Frontal cortex (tissue), 4 donors: ENCODE measurements at places on chromosomes 1 and 21.

DNA sequence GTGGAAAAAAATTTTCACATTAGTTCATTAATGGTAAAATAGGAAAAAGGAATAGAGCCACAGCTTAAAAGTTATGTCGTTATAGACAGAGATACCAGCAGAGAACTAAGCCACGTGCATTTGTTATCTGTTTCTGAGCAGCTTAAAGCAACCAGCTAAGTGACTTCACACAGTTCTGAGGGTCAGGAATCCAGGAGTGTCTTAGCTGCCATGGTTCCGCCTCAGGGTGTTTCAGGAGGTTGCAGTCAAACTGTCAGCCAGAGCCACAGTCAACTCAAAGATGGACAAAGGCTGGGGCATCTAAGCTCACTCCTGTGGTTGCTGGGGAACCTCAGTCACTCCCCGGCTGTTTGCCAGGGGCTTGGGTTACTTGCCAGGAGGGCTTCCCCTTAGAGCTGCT lies 515.8 kb downstream of the SMYD3 start:
- DNase-seq: no peak

DNA sequence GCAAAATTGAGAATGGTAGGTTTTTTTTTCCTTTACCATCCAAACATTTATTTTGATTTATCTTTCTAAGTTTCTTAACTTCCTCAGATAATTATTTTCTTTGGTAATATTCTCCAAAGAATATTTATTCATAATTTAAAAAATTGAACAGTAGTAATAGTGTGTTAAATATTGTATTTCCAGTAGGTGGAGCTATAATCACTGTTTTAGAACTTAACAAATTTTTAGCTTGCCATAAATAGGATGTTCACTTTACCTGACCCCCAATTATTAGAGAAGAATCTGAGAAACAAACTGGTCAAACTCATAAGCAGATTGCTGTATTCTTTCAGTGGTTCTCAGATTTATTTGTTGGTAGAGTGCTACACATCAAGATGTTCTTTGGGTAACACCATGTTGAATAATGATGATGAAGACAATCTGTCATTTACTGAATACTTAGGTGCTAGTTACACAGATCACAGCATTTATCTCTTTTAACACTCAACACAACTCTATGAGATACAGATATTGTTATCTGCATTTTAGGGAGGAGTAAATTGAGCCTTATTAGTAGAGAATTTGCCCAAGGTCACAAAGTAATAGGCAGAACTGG lies 82.4 kb upstream of the GPR88 start:
- DNase-seq: no peak

GRCh38 chr1:27504588-27505419 lies 14.8 kb upstream of the WASF2 start:
- peak; percentile 74 for DNase-seq

GRCh38 chr1:35449334-35450008 lies 107.7 kb downstream of the KIAA0319L start:
- DNase-seq: no peak

- no peak for DNase-seq
Measured at GRCh38 chr1:25112400-25112799, 119.9 kb downstream of the SYF2 start.

- DNase-seq: no peak
Measured at GRCh38 chr21:37821786-37822450, 94.3 kb downstream of the KCNJ6 start.

GRCh38 chr1:178954325-178954690 lies 71.4 kb upstream of the FAM20B start:
- DNase-seq: no peak

- no peak for DNase-seq
Measured at GRCh38 chr1:12287869-12288268, 58.0 kb downstream of the VPS13D start.

DNA sequence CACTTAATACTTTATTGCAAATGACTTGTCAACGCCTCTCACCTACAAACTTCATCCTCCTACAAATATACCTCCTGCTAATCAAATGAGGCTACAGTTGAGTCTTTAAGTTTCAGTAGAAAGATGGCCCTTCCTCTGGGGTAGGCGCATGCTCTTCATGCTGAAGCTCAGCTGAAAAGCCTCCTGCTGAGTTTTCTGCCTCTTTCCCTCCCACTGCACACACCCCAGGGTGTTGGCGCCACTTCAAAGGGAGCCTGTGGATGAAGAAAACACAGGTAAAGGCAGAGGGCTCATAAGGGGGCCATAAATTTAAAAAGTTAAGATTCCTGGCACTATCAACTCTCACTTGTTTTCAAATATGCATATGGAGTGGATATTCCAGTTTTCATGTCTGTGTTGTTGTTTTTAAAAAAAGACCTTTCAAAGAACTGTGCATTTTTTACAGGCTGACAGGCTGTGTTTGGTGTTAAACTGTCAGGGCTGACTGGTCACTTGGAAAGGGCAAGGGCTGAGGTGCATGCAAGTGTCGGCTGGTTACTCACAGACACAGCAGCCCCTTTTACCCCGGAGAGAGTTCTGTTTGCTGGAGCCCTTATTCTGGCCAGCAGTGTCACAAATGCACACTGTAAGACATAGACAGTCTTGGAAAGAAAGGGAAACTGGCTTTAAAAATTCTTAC lies 42.9 kb upstream of the LGALS8 start:
- no peak for DNase-seq

GRCh38 chr1:169694304-169695075 lies 16.9 kb downstream of the SELL start:
- no peak for DNase-seq

GRCh38 chr1:29599826-29600225 lies 363.5 kb downstream of the PTPRU start:
- DNase-seq: no peak

DNA sequence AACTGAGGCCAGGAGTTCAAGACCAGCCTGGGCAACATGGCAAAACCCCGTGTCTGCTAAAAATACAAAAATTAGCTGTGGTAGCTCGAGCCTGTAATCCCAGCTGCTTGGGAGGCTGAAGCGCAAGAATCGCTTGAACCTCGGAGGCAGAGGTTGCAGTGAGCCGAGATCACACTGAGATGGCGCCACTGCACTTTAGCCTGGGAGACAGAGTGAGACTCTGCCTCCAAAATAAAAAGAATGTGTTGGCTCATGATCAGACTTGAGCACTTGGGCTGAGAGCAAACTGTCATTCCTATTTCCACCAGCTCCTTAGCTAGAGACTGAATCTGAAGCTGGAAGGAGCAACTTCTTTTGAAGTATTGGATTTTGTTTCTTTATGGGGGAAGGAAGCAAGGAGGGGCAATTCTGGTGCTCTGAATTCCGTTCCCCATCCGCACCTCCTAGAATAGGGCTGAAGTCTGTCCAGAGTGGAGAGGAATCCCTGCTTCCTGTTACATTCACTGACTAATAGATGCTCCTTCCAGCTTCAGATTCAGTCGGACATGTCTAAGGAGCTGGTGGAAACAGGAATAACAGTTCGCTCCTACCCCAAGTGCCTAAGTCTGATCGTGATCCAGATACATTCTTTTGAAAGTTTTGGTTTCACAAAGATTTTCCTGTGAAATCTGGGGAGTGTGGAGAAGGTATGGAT lies 3.8 kb downstream of the ZNF672 start:
- DNase-seq: no peak

DNA sequence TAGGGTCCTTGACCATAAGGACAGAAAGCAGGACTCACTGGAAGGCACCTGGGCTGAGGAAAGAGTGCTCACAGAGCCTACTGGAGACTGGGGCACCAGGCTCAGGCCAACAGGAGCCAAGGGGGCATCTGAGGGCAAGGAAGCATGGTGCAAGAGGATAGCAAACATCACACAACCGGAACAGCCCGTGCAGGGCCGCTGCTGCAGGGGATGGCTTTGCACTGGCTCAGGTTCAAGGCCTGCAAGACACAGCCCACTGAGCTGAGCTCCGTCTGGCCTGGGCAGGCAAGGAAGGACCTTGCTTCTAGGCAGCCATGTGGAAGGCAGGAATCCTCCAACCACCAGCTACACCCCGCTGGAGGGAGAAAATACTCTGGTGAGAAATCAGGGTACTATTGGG lies 59.8 kb upstream of the KIF26B start:
- DNase-seq: no peak

DNA sequence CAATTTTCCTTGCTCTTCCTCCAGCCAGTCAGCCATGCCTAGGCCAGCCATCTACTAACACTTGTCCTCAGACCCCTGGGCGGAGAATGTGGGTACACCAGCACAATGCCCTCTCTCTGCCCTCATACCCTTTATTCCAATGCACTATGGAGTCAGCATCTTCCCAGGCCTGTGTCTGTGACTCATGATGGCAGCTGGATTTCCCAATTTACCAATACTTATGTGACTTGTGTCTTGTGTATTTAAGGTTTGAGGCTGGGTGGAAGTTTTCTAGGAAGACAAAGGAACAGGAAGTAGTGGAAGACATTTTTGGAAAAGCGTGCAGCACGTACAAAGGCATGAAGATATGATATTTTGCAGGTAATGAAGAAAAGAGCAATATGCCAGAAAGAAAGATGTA lies 114.3 kb downstream of the NMNAT2 start:
- DNase-seq: no peak

- DNase-seq: no peak
Measured at GRCh38 chr1:101025283-101025656, 314 bp downstream of the DPH5 start.

DNA sequence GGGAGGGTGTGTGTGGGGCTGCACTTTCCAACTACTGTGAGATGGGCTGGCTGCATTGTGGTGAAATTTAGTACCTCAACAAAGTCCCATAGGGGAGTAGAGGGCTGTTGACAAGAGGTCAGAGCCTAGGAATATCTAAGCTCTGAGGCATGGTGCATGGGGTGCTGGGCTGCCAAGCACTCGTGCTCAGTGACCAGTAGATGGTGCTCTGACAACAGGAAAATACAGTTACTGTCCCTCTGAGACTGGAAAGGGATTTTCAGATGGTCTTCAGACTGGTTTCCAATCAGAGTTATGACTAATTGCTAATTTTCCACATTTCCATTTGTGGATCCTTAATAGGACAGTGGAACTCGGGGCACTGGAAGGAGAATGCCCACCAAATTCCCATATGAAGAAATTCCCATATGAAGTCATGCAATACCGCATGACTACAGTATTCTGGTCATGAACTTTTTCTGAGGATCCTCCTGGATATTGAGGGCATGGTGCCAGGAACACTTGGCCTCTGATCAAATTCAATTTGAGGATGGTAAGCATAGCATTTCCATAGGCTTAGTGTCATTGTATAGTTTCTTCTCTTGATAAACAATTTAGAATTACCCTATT lies 4.1 kb upstream of the CACNA1E start:
- peak; percentile 76 for DNase-seq

- DNase-seq: no peak
Measured at GRCh38 chr1:187032316-187032981, 203.7 kb downstream of the PLA2G4A start.

DNA sequence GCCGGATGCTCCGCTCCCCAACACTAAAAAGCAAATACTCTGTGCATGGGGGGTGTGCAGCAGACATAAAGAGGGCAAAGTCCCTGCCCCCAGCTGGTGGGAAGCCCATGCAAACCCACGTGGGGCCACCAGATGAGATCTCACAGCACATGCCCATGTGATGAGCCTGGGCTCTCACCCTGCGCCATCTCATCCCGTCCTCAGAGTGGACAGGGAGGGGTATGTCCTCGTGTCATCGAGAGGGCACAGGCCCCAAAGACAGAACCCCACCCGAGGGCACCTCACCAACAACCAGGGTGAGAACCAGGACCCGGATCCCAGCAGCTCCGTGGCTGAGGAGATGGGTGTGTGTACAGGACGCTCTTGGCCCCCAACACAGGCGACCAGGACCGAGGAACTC lies 25.1 kb upstream of the ARHGEF16 start:
- no peak for DNase-seq

- DNase-seq: no peak
Measured at GRCh38 chr1:64961923-64962322, 4.4 kb downstream of the JAK1 start.

- DNase-seq: no peak
Measured at GRCh38 chr1:205298191-205298994, 23.2 kb downstream of the NUAK2 start.

- no peak for DNase-seq
Measured at GRCh38 chr1:95023399-95024043, 49.2 kb downstream of the ALG14 start.

DNA sequence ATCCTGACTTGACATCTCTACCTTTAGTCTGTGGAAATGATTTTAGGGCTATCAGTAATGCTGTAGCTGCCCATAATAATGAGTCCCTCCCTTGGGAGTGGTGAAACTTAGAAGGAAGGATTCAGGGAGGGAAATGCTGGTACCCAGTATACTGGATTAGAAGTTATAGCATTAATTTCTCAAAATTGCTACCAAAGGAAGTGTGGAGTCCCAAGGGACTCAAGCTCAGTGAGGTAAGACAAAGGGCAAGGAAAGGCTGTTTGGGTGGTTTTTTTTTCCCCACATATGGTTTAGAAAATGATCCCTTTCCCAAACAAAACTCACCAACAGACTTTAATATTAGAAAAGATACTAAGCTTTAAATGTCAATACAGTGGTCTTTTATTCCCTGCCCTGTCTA lies 99.9 kb downstream of the CD247 start:
- DNase-seq: no peak

GRCh38 chr1:172777767-172778166 lies 118.9 kb downstream of the FASLG start:
- DNase-seq: no peak

DNA sequence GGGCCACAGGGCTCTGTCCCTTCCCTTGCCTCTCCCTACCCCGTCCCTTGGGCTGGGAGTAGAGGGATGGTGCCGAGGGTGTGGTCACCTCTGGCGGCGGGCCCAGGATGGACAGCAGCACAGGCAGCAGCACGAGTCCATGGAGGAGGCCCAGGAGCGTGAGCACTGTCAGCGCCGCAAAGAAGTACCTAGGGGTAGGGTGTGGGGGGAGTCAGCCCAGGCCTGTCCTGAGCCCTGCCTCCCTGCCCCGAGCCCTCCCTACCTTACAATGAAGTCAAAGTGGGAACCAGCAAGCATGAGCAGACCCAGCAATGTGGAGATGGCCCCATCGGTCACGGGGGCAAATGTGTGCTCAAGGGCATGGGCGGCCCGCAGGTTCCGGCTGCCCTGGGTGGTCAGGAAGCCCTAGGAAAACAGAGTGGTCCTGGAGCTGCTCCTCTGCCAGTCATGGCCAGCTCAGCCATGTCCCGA lies 14.7 kb downstream of the BTBD19 start:
- DNase-seq: no peak

DNA sequence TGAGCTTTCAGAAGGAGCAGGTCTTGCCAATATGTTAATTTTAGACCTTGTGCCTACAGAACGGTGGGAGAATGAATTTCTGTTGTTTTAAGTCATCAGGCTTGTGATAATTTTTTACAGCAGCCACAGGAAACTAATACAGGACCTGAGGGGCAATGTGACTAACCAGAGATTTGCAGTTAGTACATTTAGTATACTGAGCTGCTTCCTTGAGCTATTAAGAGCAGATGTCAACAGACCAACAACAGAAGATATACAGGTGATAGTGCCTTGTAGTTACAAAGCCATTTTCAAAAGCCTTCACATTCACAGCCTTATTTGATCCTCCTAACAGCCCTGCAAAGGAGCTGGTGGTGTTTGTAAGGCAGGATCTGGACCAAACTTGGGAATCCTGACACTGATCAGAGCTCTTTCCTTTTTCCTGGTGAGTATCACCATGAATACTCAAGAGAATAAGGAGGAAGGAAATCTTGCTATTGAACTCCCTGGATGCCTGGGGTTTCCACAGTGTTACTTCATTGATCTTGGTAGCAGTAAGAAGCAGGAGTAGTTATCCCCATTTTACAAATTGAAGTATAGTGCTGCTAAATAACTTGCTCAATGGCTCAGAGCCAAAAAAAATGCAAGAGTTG lies 4.7 kb upstream of the SLAMF1 start:
- no peak for DNase-seq
